ENCODE measurements at places on chromosomes 7 and 10. TPM values are rescaled to one million over a fixed set of nuclear protein-coding genes. Genes with fewer than 3 reads are reported as not detected.

TMEM229A gene
- polyA plus RNA-seq, result not detected

BRAF gene
- polyA plus RNA-seq, result 11.6 TPM

SFTPD gene
- polyA plus RNA-seq, result not detected

CHAT gene
- not detected for polyA plus RNA-seq

PVRIG gene
- polyA plus RNA-seq, result 94.5 TPM

SPAM1 gene
- not detected for polyA plus RNA-seq

TDRD1 gene
- not detected for polyA plus RNA-seq

MLXIPL gene
- not detected for polyA plus RNA-seq

ANKRD7 gene
- not detected for polyA plus RNA-seq

GDF2 gene
- polyA plus RNA-seq, result not detected

C10orf105 gene
- polyA plus RNA-seq, result not detected

Measured in IgD-negative memory B cell (primary cell).